ENCODE measurements at places on chromosomes 4 and X.

GRCh38 chrX:153423652-153424051 is 12.4 kb downstream of the ZFP92 start:
- no peak for DNase-seq

DNA sequence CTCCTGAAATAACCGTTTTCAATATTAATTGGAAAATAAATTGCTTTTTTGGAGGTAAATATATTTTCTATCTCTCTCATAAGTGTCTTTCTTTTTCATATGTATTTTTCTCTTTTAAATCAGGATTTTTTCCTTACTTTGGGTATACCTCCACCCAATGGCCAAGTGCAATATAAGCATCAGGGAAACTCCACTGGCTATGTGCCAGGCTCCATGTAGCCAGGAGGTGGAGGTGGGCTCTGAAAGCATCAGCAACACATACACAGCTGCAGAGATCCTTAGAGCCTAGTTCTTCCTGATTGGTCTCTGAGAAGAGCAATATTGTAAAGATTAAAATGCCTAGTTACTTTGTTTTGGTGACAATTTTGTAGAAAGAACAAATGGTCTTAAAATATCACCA is 3.4 kb downstream of the GABRA2 start:
- DNase-seq, result no peak

DNA sequence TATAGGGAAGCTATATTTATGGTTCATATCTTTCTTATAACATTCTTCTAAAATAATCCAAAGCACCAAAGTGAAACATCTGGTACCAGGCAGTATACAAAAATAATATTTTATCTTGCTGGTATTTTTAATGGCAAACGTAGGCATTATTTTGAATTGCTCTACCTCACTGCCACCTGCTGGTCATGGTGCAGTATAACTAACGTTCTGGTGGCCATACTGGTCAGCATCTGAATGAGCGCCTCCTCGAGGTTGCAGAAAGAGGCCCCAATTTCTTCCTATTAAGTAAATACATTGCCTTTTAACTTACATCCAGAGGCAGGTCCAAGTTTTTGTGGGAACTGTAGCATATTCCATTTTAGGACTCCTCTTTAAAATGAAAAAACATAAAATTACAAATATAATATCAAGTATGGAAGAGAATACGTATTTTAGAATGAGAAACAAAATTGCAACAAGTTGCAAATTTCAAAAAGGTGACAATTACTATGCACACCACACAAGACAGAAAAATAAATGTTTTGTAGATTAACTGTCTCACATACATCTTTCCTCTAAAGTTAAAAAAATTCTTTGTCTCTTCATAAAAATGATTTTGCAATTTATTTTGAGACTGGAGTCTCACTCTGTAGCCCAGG is 22.9 kb upstream of the CWH43 start:
- peak; percentile 76 for DNase-seq

GRCh38 chrX:32395878-32396277 is 815.5 kb downstream of the DMD start:
- DNase-seq, result no peak

DNA sequence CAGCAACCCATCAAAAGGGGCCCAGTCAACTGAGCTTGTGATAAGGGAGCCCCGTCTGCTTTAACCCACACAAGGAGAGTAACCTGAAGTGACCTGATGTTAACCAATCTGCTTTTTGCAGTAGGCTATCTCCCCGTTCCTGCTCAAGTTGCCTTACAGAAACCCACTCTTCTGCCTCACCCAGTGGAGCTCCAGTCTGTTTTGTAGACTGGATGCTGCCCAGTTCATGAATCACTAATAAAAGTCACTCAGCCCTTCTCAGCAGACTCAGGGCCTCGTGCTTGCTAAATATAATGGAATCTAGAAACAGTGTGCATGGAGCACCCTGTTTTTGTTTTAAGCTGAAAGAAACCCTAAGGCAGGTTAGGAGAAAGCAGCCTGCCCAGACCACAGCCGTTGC is 312.3 kb downstream of the FBXW7 start:
- DNase-seq, result no peak

DNA sequence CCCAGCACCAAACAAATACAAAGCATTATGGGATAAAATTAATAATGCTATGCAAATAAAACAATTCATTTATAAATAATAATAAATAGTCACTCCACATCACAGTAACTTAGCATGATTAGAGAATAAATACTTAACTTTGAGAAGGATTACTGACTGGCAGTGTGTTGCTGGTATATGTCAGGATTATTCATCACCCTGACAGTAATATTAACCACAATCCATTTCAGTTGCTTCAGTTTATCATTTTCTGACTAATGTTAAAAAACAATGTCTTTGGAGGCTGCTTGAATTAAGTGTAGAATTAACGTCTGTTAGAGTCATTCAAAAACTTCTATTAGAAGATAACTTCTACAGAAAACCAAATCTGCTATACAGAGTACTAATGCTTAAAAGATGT is 124.1 kb upstream of the MAB21L2 start:
- no peak for DNase-seq

GRCh38 chr4:74157154-74157553 is 764 bp upstream of the MTHFD2L start:
- DNase-seq, result no peak

- no peak for DNase-seq
Observed at GRCh38 chr4:5366421-5366820, 315.1 kb downstream of the STK32B start.
